ENCODE measurements at places on chromosomes 16 and 17. TPM values are rescaled to one million over a fixed set of nuclear protein-coding genes. Genes with fewer than 3 reads are reported as not detected.

TEKT5 gene
- polyA plus RNA-seq, result 0.10 TPM

RNF222 gene
- polyA plus RNA-seq, result 0.06 TPM

TMEM238L gene
- 0.72 TPM for polyA plus RNA-seq

KRT33B gene
- not detected for polyA plus RNA-seq

AXIN2 gene
- polyA plus RNA-seq, result 21.3 TPM

CTU2 gene
- polyA plus RNA-seq, result 10.1 TPM

SLFN12L gene
- polyA plus RNA-seq, result 0.04 TPM

KRT10 gene
- polyA plus RNA-seq, result 41.0 TPM

INCA1 gene
- 7.8 TPM for polyA plus RNA-seq

NGFR gene
- polyA plus RNA-seq, result 4.7 TPM

GCGR gene
- 5.7 TPM for polyA plus RNA-seq

C1QTNF8 gene
- not detected for polyA plus RNA-seq

GRAP gene
- polyA plus RNA-seq, result 5.7 TPM

Data from right renal cortex interstitium (tissue), 3 donors.